CD4-positive, alpha-beta T cell treated with Interleukin-4 for 4 hours (primary cell): ENCODE measurements at places on chromosomes 7 and 10.

DNA sequence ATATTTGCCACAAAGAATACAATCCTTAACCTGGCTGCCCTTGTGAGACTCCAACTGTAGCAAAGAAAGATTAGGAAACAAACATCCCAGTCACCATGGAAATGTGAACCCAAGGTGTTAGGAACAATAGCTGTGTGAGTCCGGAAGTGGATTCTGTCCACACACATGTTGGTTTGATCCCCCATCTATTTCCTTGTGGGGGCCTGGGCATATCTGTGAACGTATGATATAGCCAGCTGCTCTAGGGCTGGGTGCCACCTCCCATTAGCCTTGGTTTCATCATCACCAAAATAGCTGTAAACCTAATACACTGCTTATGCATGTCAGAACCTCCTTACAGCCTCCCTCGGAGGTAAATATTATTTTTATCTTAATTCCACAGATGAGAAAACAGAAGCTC is 26.4 kb downstream of the GRK5 start:
- DNase-seq, result no peak

- DNase-seq, result no peak
Observed at GRCh38 chr7:130736298-130736900, 2.4 kb upstream of the KLF14 start.

DNA sequence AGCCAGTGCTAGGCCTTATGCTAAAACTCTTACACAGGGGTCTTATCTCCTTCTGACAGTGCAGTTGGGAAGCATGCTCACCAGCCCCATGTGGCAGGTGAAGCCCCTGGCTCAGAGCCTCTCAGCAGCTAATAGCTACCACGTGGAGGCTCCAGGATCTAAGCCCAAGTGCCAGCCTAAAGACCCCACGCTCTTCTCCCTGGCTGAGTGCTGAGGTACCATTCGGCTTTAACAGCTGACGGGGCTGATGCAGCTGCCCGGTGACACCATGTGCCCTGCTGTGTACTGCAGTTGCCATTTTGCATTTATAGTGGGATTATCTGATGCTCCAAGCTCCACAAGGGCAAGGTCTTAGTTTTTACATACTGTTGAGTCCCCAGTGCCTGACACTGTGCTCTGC is 515.7 kb upstream of the GALNT17 start:
- no peak for DNase-seq

DNA sequence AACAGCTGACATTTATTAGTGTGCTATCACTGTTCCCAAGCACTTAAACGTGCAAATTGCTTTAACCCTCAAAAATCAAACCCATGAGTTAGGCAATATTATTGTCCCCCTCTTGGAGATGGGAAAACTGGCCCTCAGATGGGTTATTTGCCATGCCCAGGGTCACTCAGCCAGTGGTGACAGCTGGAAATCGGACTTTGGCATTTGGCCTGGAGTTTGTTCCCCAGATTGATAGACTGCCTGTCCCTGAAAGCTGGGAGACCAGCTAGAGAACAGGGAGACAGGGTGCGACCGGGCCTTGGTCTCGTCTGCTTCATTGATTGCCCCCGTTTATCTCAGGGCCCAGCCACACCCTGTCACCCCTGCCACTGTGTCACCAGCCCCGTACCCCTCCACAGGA is 366.3 kb upstream of the GALNT17 start:
- no peak for DNase-seq
